Hematopoietic multipotent progenitor cell (in vitro differentiated cells): ENCODE measurements at places on chromosomes 1 and 21. TPM values are rescaled to one million over a fixed set of nuclear protein-coding genes. Genes with fewer than 3 reads are reported as not detected.

Gene RBP7
- not detected for total RNA-seq

DNA sequence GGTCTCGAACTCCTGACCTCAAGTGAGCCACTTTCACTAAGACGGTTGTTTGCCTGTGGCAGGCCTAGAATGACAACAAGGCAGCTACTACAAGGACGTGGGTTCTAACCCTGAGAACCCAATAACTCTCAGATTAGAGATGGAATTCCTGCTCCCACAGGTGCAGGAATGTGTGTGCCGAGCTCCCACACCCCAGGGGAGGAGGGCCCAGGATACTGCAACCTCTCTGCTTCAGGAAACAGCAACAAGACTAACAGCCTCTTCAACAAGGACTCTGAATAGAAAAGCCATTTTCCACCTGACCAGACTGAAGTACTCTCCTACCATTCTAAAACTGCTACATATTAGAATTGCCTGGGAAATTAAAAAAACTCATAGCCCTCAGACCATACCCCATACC, 4.9 kb downstream of the LSM10 start:
- no peak for DNase-seq

DNA sequence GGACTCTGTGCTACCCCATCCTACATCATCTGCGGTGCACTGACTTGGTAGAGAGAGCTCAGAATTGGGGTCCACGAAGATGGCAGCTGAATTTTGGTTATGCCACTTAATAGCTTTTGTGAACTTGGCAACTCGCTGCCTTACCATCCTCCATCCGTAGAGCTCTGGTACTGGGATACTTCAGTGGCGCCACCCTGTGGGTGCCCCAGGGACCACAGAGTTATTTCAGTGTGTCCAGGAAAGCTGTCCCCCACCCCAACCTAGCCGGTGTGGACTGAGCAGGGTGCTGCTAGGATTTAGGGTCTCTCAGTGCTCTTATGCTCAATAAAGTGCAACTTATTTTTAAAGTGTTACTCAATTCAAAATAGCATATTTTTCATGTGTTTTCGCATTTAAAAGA, 9.0 kb upstream of the USF1 start:
- DNase-seq = no peak

Gene RAB25
- under 0.01 TPM for total RNA-seq

Gene S100A14
- not detected for total RNA-seq
